ENCODE measurements at places on chromosomes 12 and 14. TPM values are rescaled to one million over a fixed set of nuclear protein-coding genes. Genes with fewer than 3 reads are reported as not detected.

- DNase-seq = no peak
These were observed 12.6 kb upstream of the KLHDC2 start for GRCh38 chr14:49755378-49755777.

- DNase-seq = no peak
These were observed 25.0 kb downstream of the RXYLT1 start for GRCh38 chr12:63804746-63805145.

DNA sequence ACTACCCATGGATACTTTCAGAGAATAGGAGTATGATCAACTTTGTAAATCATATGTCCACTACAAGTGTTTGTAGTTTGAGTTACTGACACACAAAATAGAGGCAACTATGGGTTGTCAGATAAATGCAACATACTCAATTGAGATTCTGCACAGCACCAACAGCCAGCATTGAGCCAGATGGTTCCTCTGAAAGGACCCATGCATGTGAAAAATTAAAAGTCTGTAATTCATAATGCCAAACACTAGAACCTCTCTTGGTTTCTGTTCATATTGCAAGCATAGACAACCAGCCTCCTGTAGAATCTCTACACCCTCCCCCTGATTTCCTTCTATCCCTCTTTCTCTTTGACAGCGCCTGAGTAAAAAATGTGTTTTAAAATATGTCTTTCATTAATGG, 831.0 kb downstream of the C12orf50 start:
- no peak for DNase-seq

GRCh38 chr12:81094718-81095360, 17.0 kb downstream of the ACSS3 start:
- DNase-seq = no peak

- no peak for DNase-seq
These were observed 6.3 kb downstream of the METAP2 start for GRCh38 chr12:95480230-95480629.

- DNase-seq = peak; percentile 72
These were observed 2.6 kb upstream of the KLRK1 start for GRCh38 chr12:10392394-10392930.

- peak; percentile 68 for DNase-seq
These were observed 9.3 kb downstream of the ANKRD33 start for GRCh38 chr12:51897181-51897580.

Gene HNF1A
- total RNA-seq = not detected

DNA sequence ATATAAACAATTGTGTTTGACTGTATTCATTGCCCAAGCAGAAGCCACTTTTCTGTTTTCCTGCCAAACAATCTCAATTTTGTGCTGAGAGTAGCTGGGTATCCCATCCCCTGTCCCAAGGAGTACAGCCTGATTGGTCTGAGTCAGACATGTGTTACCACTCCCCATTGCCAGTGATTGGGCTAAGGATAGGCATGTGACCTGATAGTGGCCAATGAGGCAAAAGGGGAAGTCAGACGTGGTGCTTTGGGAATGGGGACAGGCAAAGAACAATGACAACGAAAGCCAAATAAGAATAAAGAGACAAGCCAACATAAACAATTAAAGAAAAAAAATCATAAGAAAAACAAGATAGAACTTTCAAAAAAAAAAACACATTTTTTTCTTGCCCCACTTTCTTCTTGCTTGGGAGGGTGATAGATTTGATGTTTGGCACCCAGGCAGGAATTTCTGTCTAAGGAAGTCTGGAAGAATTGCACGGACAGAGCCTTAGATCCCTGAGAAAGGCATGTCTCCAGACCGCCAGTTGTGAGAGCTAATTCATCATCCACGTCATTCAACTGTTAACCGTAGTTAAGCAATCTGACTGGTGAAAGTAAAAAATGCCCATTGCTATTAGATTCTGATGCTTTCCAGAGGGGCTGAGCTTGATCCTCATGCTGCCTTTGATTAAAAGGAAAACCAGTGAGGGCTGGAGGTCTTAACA, 626.6 kb upstream of the TMEM132C start:
- DNase-seq = peak; percentile 35

- DNase-seq = no peak
These were observed 38.4 kb upstream of the CCT2 start for GRCh38 chr12:69546693-69547438.

- no peak for DNase-seq
These were observed 33.2 kb downstream of the KCNMB4 start for GRCh38 chr12:70399311-70399710.

- DNase-seq = no peak
These were observed 26.5 kb downstream of the RERG start for GRCh38 chr12:15194456-15195368.

Gene OTUB2
- total RNA-seq = 0.45 TPM

Gene BMAL2
- total RNA-seq = 2.7 TPM

DNA sequence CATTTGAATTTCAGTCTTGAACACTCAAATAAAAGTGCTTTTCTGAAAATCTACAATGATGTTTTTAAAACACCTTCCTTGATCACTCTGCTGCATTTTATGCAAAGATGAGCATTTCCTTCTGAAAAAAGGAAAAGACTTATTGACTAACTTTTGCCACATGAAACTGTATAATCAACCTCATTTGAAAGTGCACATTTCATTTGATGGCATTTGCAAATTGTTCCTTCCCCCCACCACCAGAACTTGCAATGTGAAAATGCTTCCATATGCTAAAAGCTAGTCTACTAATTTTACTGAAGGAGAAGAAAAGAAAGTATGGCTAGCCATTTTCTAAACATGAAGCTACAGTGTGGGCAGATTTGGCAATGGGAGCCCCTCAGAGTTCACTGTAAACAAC, 159.2 kb downstream of the RAD51B start:
- DNase-seq = no peak

- DNase-seq = no peak
These were observed 86.1 kb downstream of the MYF5 start for GRCh38 chr12:80802652-80803400.

GRCh38 chr12:105418821-105419291, 88.4 kb downstream of the C12orf75 start:
- no peak for DNase-seq

Gene GPR84
- total RNA-seq = 0.39 TPM

- DNase-seq = no peak
These were observed 38.7 kb upstream of the GPATCH2L start for GRCh38 chr14:76112889-76113624.

- DNase-seq = peak; percentile 60
These were observed 6.0 kb upstream of the LGALS3 start for GRCh38 chr14:55123101-55123500.

DNA sequence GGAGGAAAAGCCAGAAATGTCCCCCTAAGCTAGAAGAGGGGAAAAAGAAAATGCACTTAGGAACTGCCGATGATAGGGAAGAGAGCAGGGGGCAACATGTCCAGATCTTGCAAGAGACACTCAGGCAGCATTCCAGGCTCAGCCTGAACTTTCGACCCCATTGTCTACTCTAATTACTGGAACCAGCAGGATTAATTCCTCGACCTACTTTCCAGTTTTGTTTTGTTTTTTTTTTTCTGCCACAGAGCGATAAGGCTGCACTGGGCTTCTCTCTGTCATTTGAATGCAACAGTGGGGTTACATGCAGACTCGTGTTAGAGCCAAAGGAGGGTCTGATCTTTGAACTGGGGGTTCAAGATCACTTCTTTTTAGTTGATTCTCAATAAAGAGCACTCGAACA, 68.7 kb upstream of the MED13L start:
- DNase-seq = peak; percentile 22

- DNase-seq = no peak
These were observed 271.4 kb downstream of the NAV3 start for GRCh38 chr12:78101946-78102635.

GRCh38 chr12:109553483-109553882, 19.8 kb downstream of the MMAB start:
- DNase-seq = no peak

Gene FLRT2
- 39.2 TPM for total RNA-seq

DNA sequence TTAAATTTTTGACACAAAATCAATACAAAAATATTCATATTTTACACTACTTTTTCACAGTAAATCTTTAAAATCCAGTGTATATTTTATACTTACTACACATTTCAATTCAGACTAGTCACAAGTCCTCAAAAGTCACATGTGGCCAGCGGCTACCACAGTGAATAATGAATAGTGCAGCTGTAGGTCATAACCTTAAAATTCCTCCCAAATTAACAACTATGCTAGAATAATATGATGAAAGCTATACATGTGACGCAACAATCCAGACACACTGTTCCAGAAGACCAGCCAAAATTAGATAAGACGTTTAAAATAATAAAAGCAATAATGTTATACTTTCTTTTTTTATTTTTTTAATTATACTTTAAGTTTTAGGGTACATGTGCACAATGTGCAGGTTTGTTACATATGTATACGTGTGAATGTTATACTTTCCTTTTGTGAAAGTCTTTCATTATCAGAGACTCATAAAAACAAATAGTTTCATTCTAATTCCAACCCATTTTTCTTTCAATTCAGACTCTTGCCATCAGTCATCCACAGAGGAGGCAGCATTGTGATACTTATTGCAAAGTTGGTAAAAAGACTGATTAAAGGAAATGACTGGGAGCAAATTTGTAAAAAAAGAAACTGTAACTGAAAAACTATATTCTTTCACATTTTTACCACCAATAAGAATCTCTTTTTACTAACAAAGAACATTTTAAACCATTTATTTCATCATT, 67.0 kb downstream of the C2CD5 start:
- no peak for DNase-seq

DNA sequence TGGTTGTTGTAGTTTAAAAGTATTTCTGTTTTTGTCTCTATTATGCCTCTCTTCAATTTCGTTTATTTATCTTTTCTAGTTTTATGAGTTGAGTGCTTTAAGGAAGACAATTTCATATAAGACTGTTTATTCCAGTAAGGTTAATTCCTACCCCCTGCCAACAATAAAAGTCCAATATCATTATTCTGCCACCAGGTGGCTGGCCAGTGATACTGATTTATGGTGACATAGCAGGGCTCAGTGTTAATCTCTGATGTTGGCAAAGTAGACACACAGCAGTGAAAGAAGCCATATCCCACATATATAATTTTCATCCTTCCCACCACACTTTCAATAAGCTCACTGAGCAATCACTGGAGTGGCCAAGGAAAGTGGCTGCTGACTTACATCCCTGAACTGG, 69.0 kb upstream of the BMP4 start:
- no peak for DNase-seq

DNA sequence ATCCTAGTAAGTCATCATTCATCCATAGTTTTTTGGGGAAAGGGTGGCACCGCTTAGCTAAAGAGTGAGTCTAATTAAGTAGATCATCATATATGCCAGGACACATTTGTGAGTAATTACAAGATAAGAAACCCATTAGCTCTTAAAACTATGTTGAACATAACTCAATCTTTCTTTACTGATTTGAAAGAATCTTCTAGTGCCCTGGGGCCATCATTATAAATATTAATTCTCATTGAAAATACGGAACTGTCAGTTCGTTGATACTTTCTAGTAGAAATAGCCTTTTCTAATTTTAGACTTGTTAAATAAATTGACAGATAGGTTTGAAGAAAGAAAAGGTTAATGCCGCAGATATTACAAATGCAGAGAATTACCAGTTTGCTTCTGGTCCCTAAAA, 312.6 kb downstream of the NELL2 start:
- DNase-seq = no peak

GRCh38 chr12:49098035-49098451, 3.4 kb upstream of the DHH start:
- peak; percentile 70 for DNase-seq

DNA sequence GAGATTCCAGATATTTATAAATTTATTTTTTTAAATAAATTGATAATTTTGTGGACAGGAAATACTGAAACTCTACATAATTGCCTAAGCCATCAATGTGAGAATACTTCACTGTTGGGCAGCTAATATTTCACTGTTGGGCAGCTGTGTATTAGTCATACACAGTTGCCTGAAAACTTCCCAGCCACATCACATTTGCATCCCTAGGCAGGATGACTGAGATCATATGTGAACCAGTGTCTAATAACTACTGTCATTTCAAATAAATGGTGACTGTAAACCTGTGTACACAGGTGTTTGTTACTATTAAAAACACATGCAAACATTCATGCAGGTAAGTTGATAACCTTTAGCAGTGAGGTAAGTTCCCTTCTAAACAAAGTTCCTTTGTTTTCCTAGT, 43.9 kb downstream of the TMTC3 start:
- DNase-seq = no peak

Gene FOXG1
- total RNA-seq = not detected

DNA sequence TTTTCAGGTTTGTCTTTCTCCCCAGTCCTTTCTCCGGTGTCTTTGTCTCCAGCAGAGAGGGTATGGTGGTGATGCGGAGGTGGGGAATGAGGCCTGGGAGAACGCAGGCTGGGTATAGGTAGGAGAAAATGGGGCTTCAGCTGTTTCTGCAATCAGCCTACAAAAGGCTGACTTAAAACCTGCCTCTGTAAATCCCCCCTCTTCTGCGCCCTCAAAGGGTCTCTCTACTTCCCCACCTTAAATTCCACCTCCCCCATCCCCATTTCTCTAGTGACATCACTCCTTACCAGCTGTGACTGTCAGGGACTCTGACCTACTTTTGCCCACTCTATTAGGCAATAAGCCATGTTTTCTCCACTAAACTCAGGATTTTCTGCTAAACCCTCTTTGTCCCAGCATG, 8.1 kb upstream of the RIMKLB start:
- no peak for DNase-seq

GRCh38 chr12:57753756-57754337, 1.1 kb upstream of the MARCHF9 start:
- DNase-seq = peak; percentile 37

GRCh38 chr12:130301559-130301958, 36.1 kb upstream of the PIWIL1 start:
- no peak for DNase-seq

Gene RIN3
- total RNA-seq = 14.9 TPM

Gene SLC7A8
- total RNA-seq = 9.4 TPM

Gene CLEC4C
- total RNA-seq = not detected

DNA sequence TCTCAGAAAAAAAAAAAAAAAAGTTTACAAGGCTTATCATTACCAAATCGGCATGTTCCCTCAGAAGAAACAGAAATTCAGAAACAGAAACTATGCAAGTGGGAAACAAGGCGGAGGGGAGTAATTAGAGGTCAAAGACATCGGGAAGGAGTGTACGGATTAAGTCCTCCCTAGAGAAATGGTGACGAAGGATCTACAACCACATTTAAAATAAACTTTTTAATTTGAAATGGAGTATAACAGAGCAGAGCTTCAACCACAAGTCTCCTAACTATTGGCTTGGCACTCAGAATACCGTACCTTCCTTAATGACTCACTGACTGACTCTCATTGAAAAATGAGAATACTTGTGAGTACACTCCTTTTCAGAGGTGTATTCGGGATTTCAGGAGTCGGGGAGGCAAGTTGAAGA, 908 bp downstream of the ENTPD5 start:
- no peak for DNase-seq

DNA sequence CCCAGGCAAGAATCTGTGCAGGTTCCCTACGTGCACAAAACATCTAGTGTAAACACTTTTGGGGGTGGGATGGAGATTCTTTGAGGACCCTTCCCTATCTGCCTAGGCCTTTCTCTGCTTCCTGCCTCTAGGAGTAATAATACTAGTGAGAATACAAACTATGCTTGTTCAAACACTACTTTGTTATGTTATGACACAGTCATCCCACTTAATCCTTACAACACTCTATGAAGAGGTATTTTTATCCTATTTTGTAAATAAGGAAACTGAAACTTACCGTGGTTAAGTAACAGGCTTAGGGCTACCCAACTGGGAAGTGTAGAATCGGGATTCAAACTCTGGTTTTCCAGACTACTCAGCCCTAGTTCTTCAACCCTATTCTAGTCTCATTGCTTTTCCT, 96.5 kb downstream of the KCNA5 start:
- no peak for DNase-seq

Gene NTF3
- 1.9 TPM for total RNA-seq

- no peak for DNase-seq
These were observed 198.1 kb downstream of the SEC23A start for GRCh38 chr14:38904959-38905358.

Gene PZP
- total RNA-seq = 0.74 TPM
